RKO (cell line): ENCODE measurements at places on chromosomes 5 and 9.

- no peak for DNase-seq
These were observed 339.7 kb upstream of the POU5F2 start for GRCh38 chr5:94081088-94081487.

DNA sequence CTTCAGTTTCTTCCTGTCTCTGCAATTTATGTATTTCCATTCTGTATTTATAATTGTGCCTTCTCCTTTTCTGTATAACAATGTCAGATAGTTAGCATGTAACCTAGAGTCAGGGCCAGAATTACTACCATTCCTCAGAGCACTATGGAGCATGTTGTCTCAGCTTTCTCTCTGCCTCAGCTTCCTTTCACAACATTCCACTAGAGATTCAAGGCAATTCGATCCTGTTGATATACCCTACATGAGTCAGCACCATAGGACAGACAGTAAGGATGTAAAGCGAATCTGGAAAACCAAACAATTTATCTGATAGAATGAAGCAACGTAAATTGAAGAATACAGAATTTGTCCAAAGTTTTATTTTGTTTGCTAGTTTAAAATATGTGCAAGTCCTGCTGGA is 728.3 kb upstream of the SEMA6A start:
- no peak for DNase-seq

DNA sequence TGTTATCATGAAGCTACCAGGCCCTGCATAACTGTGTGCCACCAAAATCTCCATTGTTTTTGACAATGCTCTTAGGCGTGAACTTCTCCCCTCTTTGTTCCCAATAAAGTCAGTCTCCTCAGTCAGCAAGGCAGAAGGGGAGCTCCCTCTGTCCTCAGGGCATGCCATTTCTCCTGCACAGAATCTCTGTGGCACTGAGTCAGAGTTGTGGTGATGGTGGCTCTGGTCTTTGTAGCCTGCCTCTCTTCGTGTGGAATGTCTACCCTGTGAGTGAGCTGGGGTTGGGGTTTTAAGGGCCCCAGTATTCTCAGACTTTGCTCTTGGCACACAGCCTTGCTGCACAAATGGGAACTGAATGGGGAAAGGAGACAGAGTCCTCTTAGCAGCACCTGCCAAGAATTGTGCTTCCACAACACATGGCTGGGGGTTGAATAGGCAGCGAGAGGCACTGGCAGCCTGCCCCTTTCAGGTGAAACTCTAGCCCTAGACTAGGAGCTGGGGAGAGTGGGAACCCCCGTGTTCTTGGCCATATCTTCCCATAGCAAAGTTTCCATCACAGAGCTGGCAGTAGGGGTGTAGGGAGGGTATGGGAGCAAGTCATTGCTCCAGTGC is 146.6 kb downstream of the SH3GL2 start:
- DNase-seq: no peak

DNA sequence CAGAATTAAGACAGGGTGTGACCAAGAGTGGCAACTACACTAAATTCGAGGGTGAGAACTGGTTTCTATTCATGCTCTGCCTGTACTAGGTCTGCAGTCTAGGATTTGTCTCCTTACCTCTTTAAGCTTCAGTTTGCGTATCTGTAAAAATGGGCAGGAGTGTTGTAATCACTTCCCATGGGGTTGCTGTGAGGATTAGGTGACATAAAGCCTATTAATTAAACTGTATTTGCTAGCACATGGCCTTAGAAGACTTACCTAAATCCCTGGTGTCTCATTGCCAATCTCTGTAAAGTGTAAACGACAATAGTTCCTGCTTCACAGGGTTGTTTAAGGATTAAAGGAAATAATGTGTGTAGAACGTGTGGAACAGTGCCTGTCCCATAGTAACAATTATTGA is 193.6 kb downstream of the DRD1 start:
- DNase-seq: no peak

GRCh38 chr5:82925061-82925411 is 152.2 kb downstream of the TMEM167A start:
- DNase-seq: no peak

- no peak for DNase-seq
These were observed 98.2 kb upstream of the ALDH1A1 start for GRCh38 chr9:73050887-73051550.

DNA sequence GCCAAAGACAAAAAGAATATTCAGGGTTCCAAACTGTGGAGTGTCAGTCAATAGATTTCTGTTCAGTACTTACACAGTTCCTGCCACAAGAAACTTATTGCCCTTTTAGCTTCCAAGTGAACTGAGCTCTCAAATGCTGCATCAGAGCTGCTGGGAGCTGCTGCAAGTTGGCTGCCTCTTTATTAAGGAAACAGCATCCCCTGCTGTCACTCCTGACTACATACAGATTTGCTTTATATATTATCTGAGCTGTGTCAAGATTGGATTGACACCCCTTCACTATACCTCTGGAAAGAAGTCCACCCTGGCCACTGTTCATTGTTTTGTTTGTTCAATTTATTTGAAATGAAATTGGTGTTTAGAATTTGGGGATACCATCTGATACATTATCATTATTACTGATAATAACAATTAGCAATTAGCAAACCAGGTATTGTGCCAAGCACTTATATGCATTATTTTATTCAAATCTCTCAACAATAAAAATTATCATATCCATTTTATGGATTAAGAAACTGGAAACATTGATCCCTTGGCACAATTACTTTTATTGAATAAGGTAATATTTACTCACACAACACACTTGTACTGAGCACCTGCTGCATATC is 16.4 kb upstream of the C5orf58 start:
- DNase-seq: peak; percentile 43

DNA sequence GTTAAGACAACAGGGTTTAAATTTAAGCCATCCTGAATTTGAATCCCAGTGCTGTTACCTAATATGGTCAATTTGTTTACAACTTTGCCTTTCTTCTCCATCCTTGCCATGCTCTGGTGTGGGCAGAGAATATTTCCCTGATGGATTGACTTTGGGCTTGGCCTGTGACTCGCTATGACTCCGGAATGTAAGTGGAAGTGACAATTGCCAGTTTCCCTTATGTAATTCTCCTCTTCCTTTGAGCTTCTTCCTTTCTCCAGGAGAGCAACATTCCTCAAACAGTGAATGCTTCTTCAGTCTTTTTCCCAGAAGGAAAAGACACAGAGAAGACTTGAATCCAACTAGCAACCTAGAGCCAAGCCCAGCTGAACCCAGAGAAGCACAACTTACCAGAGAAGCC is 159.1 kb downstream of the LURAP1L start:
- DNase-seq: peak; percentile 50

- no peak for DNase-seq
These were observed 11.7 kb upstream of the CARNMT1 start for GRCh38 chr9:75039801-75040200.

GRCh38 chr5:152282331-152282730 is 122.7 kb downstream of the NMUR2 start:
- DNase-seq: no peak

DNA sequence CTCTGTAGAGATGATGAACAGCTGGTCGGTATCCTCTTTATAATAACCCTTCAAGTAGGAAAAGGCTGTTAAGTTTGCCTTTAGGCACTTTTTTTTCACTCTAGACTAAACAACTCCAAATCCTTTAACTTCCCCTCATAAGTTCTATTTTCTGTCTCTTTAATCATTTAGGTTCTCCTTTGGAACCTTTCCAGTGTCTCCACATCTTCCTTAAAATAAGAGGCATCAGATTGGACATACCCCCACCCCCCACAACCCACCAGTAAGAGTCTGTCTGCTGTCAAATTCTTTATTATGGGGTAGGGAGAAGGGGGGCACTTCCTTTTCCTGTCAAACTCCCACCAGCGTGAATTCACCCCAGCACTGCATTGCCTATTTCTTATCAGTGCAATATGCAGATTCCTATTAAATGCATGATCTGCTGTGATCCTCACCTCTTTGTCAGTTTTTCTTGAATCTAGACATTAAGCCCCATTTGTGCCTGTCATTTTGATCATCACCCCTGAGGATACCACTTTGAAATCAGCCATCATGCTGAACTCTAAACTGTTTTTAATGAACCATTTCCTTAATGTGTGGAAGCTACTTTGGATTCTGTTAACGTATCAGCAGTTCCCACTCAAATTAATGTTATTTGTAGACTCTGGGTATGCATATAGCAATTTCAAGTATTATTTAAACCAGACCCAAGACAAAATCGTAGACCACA is 212.2 kb downstream of the PDZD2 start:
- no peak for DNase-seq

- no peak for DNase-seq
These were observed 41.6 kb downstream of the UBE2QL1 start for GRCh38 chr5:6490246-6490645.

DNA sequence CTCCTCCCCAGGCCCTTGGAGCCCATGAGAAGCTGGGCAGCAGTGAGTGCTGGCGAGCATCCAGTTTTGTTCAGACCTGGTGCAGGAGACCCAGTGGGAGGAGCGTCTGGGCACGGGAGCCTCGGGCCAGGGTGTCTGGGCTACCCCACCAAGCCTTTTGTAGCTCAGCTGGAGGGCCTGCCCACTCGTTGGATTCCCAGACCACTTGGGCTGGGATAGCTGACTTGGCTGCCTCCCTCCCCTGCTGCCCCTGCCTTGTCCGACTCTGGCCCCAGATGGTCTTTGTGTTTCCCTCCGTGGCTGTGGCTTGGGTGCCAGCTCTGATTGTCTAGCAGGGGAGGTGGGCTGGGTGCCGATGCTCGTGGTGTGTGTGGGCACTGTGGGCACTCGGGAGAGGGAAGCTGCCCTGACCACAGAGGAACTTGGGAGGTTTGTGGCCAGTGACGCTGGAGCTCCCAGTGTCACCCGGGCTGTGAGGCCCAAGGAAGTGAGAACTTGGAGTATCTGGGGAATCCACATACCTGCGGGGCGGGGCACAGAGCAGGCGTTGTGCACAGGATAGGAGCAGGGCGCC is 47.3 kb downstream of the WNK2 start:
- DNase-seq: no peak

DNA sequence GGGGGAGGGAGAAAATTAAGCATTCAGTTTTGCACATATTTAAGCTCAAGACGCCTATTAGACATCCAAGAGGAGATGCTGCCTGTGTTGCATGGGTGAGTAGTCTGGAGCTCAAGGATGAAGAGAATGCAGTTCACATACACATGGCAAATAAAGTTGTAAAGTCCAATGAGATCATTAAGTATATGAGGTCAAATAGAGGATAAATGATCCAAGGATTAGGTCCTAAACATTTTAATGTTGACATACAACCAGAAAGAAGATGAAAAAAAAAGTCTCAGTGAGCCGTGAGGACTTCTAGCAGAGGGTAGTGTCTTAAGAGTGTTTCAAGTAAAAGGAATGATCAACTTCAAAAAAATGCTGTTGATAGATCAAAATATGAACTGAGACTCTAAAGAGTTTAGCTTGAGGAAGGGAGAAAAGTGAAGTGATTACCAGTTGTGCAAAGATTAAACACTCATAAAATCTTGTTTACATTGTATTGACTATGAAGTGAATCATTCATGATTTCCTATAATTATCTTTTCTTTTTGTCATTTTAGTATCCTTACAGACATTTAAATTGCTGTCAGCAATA is 251.8 kb downstream of the ZNF608 start:
- no peak for DNase-seq

GRCh38 chr5:36452424-36453006 is 150.8 kb upstream of the RANBP3L start:
- DNase-seq: no peak

GRCh38 chr5:96629774-96630173 is 32.4 kb upstream of the CAST start:
- peak; percentile 49 for DNase-seq

DNA sequence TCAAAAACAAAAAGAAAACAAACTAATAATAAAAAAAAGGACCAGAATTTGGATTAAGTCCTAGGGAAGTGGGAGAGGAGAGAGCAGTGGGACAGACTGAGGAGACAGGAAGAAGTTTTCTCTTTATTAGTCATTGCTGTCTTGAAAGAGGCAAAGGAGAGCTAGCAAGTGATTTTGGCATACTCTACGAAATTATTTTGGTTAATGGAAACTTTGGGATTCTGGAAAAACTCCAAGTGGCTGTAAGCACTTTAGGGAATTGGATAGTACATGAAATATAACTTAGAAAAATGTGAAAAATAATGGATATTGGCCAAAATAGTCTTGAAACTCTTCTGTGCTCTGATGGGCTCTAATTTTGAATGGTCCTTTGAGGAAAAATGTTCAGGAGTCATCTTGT is 1641.8 kb upstream of the WWC1 start:
- DNase-seq: no peak

DNA sequence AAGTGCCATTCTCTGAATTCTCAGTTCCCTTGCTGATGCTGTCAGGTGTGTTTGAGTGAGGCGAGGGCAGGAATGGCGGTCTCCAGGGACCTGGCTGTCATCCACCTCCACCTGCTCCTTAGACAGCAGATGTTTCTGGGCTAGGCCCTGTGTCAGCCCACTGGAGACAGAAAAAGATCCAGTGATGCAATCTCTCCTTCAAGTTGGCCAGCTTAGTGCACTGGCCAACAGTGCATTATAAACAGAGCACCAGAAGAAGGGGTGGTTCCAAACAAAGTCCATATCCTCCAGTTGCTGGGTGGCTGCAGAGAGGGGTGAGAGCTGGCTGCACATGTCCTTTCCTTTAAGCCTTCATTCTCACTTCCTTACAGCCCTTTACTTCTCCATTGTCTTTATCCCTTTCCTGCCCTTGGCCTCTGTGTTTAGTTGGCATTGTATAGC is 26.5 kb downstream of the NANS start:
- no peak for DNase-seq

DNA sequence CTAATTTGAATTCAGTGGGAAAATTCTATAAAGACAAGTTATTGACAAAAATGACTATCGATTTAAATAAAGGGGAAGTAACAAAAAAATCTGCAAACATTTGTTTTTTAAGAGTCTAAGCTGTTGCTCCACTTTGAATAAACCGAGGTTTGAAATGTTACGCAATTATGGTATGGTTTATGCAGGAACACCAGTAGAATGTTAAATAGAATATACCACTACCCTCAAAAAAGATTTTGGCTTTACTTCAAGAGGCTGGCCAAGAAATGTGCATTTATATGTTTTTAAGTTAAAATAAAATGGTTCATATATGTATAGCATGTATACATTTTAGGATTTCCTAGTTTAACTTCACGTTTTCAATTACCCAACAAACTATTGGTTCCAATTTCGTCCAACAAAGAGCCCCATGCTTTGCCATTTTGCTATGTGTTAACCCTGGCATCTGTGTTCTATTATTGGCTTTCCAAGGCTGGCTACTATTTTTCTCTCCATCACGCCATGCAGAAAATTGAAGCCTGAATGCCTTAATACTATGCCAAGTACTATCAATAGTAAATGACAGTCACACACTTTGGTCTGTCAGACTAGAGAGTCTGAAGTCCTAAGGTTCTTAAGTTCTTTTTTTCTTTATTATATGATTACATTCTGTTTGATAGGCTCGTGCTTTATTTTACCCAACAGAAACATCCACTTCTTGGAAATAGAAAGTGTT is 171.2 kb downstream of the BRINP1 start:
- no peak for DNase-seq
